ENCODE measurements at places on chromosomes 12 and 14. TPM values are rescaled to one million over a fixed set of nuclear protein-coding genes. Genes with fewer than 3 reads are reported as not detected.

DNA sequence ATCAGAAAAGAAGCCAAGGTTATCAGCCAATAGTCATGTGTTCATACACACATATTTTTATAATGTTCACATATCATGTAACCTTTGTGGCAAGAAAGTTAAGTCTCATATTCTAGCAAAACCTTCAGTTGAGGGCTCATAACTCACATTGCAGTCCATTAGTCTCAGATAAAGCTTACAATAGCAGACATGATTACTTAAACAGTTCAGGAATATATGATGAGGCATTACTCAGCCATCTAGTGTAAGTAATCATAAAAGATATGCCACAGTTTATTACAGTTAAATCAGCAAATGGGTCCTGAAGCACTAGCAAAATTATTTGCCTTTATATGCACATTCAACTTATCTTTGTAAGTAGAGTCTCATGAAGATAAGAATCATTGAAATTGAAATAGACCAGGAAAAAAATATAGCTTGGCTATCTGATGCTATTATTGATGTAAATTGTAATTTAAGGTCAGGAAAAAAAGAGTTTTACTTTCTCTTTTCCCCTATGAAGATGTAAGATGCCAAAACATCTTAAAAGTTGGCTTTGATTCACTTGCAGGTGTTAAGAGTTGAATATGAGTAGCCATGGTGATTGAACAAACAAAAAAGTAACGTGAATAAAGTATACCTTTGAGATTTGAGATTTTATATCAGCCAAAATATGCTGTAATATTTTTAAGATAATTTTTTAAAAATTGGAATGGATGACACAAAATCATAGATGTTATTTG lies 537.0 kb downstream of the SLC6A15 start:
- DNase-seq = no peak

DNA sequence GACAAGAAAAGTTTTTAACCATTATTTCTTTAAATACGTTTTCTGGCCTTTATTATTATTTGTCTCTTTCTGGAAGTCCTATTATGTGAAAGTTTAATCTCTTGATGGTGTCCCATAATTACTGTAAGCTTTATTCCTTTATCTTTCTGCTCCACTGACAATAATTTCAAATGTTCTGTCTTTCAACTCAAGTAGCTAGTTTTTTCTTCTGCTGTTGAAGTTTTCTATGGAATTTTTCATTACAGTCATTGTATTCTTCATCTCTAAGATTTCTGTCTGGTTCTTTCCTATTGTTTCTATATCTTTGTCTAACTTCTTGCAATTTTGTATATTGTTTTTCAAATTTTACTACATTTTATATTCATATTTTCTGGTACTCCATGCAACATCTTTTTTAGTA lies 173.6 kb upstream of the MGAT4C start:
- DNase-seq = no peak

DNA sequence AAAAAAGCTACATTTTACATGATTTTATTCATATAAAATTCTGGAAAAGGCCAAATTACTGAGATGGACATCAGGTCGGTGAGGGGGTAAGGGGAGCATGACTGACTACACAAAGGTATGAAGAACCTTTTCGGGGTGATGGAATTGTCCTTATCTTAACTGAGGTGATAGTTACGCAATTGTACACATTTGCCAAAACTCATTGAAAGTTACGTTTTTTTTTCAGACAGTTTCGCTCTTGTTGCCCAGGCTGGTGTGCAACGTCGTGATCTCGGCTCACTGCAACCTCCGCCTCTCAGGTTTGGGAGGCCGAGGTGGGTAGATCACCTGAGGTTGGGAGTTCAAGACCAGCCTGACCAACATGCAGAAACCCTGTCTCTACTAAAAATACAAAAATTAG lies 29.4 kb upstream of the PLEKHG3 start:
- no peak for DNase-seq

DNA sequence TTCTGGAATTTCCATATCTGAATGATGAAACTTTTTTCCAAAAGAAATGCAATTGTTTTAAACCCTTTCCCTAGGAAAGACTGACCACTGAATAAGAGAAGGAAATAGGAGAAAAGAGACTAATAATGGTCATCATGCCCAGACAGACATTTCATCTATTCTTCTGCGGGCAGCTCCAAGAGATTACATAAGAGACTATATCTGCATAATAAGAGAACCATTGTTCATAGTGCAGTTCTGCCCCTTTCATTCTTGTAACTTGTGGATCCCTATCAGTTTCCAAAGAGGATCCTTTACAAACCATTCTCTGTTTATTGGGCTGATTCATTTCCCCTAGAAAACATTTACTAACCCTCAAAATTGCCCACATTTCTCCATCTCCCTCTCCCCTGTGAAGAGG lies 197.8 kb downstream of the FSCB start:
- DNase-seq = no peak

OGFOD2 gene
- polyA plus RNA-seq = 25.6 TPM

- DNase-seq = no peak
These were observed 129.5 kb downstream of the ETV6 start for GRCh38 chr12:11778713-11779685.

DNA sequence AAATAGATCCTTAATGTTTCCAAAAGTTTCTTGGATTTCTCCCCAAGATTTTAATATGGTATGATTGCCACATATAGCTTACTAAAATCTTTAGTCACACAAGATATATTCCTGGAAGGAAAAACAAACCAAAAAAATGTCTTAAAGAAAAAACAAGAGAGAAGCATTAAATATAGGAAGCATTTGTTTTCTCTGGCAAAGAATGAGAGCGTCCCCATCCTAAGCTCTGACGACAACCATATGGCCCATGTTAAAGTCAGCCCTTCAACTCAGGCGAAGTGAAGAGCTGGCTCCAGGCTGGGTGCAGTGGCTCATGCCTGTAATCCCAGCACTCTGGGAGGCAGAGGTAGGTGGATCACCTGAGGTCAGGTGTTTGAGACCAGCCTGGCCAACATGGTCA lies 35.6 kb downstream of the GCH1 start:
- DNase-seq = peak; percentile 45

BMP4 gene
- polyA plus RNA-seq = not detected

DNA sequence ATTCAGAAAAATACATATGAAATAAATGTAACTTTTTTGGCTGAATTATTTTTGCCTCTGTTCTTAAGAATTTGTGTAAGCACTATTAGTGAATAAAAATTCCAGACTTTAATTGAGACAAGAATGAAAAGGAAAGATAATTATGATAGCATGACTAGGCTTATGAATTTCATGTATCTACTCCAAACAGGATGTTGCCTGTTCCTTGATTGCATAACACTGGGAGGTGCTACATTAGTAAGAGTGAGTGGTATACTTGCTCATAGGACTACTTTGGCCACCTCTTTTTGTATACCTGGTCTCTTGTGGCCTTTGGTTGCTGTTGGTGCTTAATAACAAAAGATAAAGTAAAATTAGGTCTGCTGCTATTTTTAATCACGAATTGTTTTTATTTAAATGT lies 112.8 kb downstream of the NAV3 start:
- DNase-seq = no peak

GRCh38 chr14:34983148-34983760 lies 462 bp downstream of the SRP54 start:
- DNase-seq = no peak

DNA sequence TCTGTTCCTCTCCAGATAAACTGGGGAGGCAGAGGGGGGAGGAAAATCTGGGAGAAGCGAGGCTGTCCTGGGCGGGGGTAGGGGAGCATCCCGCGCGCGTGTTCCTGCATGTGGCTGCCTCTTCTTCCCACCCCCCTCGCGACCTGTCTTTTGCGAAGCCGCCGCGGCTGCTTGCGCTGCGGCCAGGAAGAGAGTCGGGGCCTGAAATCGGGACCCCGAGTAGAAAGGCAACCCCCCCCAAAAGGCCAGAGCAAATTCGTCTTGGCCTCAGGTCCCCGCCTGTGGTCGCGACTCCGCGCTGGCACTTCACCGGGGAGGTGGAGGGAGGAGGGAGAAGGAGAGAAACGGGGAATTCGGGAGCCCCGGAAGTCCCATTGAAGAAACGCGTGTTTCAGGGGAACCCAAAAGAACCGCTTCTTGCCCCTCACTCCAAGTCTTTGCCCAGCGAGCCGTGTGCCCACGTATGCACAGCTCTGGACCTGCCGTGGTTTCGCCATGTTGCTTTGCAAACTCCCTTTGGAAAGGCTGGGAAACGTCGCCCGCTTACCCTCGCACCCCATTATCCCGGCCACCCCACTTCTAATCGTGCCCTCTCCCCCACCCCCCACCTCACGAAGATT lies 944 bp downstream of the CCND2 start:
- DNase-seq = no peak

CLEC4D gene
- polyA plus RNA-seq = not detected

DNA sequence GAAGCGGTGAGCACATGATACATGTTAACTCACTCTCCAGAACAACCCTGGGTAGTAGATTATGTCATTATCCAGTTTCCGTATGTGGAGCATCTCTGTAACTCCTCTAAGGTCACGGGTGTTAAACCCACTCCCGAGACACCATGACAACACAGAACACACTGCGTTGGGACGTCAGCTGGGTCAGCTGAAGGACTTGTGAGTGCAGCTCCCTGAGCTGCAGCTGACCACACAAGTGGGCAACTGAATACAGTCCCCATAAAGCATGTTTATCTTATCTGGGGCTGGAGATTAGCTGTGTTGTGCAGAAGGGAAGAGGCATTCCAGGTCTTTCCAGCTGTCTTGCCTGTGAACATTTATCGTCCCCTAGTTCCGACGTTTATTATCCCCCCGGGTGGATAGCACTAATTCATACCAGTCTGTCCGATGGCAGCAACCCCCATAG lies 211.5 kb downstream of the CHST11 start:
- DNase-seq = peak; percentile 78

Data from SK-N-SH (cell line).